Colonic mucosa (tissue), 4 donors: ENCODE measurements at places on chromosomes 13 and 19. TPM values are rescaled to one million over a fixed set of nuclear protein-coding genes. Genes with fewer than 3 reads are reported as not detected.
A peak's percentile ranks its signal among the peaks of the same experiment; 100 is the strongest.

The EFNA2 gene
- 72.8 TPM for total RNA-seq

The ZNF723 gene
- total RNA-seq = not detected

The LILRA2 gene
- total RNA-seq = 0.85 TPM

The OPA3 gene
- 14.8 TPM for total RNA-seq

DNA sequence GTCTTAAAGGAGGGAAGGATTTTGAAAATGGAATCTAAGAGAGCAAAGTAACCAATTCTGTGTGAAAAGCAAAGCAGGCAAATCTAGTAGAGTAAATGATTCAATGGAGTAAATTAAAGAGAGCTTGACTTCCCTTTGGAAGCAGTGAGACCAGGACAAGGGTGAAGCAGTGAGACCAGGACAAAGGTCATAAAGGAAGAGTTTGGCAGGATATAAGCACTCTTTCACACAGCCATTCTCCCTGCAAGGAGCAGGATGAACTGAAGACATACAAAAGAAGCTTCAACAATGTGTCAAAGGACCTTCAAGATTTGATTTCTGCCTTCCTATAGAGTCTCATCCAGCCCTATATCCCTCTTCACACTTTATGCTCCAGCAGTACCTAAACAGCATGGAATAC is 123.8 kb downstream of the ENOX1 start:
- no peak overlapping the region for H3K27ac ChIP-seq
- peaks cover 11% of the 10 kb centered on the region for H3K4me1 ChIP-seq
- H3K36me3 ChIP-seq = no peaks in the 10 kb centered on the region

DNA sequence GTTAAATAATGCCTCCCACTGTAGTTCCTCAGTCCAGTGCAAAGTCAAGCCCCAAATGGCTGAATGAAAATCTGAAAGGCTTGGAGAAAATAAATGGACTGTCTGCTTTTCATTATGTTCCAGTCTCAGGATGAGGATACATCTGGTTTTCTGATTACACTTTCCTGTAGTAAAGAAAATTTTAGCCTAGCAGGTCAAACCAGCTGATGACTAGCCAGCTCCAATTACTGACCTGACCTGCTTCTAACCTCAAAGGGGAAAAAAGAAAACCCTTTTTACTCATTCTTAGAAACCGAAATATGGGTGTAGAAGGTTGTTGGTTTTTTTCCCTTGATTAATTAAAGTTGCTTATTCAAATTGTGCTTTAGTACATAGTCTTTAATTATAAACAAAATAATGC is 418.4 kb downstream of the EFNB2 start:
- H3K36me3 ChIP-seq = no peaks in the 10 kb centered on the region
- DNase-seq = no peak
- H3K27ac ChIP-seq = no peak overlapping the region
- no peak overlapping the region for H3K4me3 ChIP-seq
- H3K4me1 ChIP-seq = no peaks in the 10 kb centered on the region

GRCh38 chr19:5070331-5070730 is 101.4 kb downstream of the KDM4B start:
- no peaks in the 10 kb centered on the region for H3K27me3 ChIP-seq
- no peak for DNase-seq
- no peaks in the 10 kb centered on the region for H3K36me3 ChIP-seq
- H3K27ac ChIP-seq = no peak overlapping the region
- H3K4me1 ChIP-seq = no peaks in the 10 kb centered on the region

DNA sequence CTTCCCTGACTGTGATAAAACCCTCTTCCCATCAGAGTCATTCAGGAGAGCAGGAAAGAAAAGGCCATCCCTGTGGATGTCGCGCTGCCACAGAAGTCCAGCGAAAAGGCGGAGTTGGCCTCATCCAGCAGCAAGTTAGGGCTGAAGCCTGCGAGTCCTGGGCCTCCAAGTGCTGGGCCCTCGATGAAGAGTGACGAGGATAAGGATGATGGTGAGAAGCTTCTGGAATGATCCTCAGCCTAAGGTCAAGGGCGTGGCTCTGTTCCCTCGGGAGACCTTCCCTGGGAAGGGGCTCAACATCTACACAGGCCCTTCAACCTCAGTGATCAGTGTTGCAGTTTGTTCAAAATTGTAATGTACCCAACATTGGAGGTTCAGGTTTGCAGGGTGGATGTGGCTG is 22.3 kb downstream of the TEX29 start:
- H3K4me3 ChIP-seq = no peak overlapping the region
- H3K36me3 ChIP-seq = no peaks in the 10 kb centered on the region
- H3K4me1 ChIP-seq = no peaks in the 10 kb centered on the region
- no peak overlapping the region for H3K27ac ChIP-seq

GRCh38 chr13:51924756-51925544 is 63.2 kb downstream of the CCDC70 start:
- no peaks in the 10 kb centered on the region for H3K27me3 ChIP-seq
- H3K4me3 ChIP-seq = no peak overlapping the region
- H3K36me3 ChIP-seq = no peaks in the 10 kb centered on the region
- no peaks in the 10 kb centered on the region for H3K4me1 ChIP-seq
- H3K27ac ChIP-seq = no peak overlapping the region

- peaks cover 4% of the 10 kb centered on the region for H3K4me1 ChIP-seq
- H3K27ac ChIP-seq = no peak overlapping the region
- no peak for DNase-seq
- H3K4me3 ChIP-seq = no peak overlapping the region
- no peaks in the 10 kb centered on the region for H3K36me3 ChIP-seq
Observed at GRCh38 chr13:78632996-78633395, 26.0 kb downstream of the OBI1 start.

DNA sequence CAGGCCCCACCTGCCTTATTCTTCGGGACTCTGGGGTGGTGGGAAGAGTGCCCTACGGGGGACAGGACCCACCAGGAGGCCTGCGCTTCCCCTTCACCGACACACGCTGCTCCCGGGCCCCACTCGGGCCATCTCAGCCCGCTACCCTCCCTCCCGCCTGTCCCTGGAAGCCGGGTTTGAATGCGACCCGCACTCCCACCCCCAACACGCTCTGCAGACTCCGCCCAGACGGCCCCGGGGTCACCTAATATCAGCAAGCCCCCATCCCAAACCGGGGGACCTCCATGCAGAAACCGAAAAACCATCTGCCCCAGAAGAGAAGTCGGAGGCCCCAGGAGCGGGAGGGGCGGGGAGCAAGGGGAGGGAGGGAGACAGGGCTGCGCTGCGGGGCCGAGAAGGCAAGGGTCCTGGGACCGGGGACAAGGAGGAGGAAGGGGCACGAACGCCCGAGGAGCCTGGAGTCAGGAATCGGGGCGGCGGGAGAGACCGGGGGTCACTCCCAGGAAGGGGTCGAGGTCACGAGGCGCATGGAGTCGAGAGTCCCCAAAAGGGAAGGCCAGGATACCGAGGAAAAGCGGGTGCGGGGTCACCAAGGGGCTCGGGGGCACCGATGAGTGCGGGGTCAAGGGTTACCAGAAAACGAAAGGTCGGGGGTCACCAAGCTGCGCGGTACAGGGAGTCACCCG is 766 bp downstream of the SBNO2 start:
- H3K36me3 ChIP-seq = no peaks in the 10 kb centered on the region
- peak; percentile 52 for DNase-seq
- no peaks in the 10 kb centered on the region for H3K27me3 ChIP-seq
- H3K27ac ChIP-seq = peak overlapping the region; percentile 94
- H3K4me1 ChIP-seq = peaks cover 13% of the 10 kb centered on the region

- H3K4me3 ChIP-seq = no peak overlapping the region
- no peak for DNase-seq
- peak overlapping the region; percentile 47 for H3K27ac ChIP-seq
- H3K27me3 ChIP-seq = no peaks in the 10 kb centered on the region
- no peaks in the 10 kb centered on the region for H3K36me3 ChIP-seq
- no peaks in the 10 kb centered on the region for H3K4me1 ChIP-seq
Observed at GRCh38 chr13:95226476-95226875, 74.8 kb downstream of the ABCC4 start.

- H3K36me3 ChIP-seq = no peaks in the 10 kb centered on the region
- H3K4me3 ChIP-seq = no peak overlapping the region
- no peaks in the 10 kb centered on the region for H3K27me3 ChIP-seq
- no peaks in the 10 kb centered on the region for H3K4me1 ChIP-seq
- no peak for DNase-seq
Observed at GRCh38 chr19:29245215-29245614, 32.3 kb upstream of the UQCRFS1 start.

- no peak for DNase-seq
- H3K4me1 ChIP-seq = no peaks in the 10 kb centered on the region
- H3K27ac ChIP-seq = no peak overlapping the region
- H3K4me3 ChIP-seq = no peak overlapping the region
Observed at GRCh38 chr13:67408798-67409197, 178.7 kb upstream of the PCDH9 start.

DNA sequence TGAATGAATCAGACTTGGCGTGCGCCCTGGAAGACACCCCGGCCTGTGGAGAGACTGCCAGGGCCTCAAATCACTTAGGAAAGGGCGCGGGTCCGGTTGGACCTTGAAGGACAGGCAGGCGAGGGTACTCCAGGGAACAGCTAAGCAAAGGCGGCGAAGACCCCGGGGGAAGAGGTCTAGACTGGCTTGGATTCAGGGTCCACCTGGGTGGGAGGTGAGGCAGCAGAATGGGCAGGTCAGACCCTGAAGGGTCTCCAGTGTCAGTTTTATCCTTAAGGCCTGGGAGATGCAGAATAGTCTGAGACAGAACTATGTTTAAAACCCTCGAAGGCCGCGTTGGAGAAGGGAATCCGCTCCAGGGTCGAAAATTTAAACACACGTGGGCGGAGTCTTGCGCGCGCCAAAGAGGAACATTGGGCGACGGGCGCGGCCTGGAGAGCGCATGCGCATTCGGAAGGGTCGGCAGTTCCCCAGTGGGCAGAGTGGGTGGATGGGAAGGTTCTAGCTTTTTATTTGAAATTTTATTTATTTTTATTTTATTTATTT is 567 bp upstream of the SMG9 start:
- H3K27me3 ChIP-seq = no peaks in the 10 kb centered on the region
- H3K4me1 ChIP-seq = peaks cover 8% of the 10 kb centered on the region
- H3K27ac ChIP-seq = peak overlapping the region; percentile 100
- H3K36me3 ChIP-seq = no peaks in the 10 kb centered on the region
- peak; percentile 90 for DNase-seq
